ENCODE measurements at places on chromosomes 6 and 20. TPM values are rescaled to one million over a fixed set of nuclear protein-coding genes. Genes with fewer than 3 reads are reported as not detected.

Gene DPPA5
- total RNA-seq = not detected

Gene SLC24A3
- 5.7 TPM for total RNA-seq

Gene OR2H2
- total RNA-seq = not detected

Gene AKIRIN2
- 33.2 TPM for total RNA-seq

Gene PACSIN1
- total RNA-seq = 0.67 TPM

Gene HLA-DMA
- total RNA-seq = 12.4 TPM

Gene RSPH4A
- 0.14 TPM for total RNA-seq
